ENCODE measurements at places on chromosomes 16 and 17.
A peak's percentile ranks its signal among the peaks of the same experiment; 100 is the strongest.

- no peak for DNase-seq
These were observed 120.7 kb upstream of the MAF start for GRCh38 chr16:79721270-79721669.

DNA sequence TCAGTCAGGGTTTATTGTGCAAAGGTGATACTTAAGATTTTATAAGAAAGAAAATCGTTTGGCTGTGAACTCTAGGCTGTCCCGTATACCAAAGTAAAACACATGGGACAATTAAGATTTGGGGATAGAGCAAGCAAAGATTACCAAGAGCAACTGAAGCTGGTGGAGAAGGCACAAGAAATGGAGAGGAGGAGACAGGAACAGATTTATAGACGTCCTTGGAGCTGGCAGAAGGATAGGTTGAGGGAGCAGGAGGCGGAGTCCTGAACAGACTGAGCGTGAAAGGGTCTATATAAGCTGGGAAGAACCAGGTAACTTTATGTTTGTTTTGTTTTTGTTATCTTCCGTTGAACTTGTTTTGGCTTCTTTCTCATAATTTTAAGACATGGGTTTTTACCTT lies 3.8 kb downstream of the TNRC6C start:
- no peak for DNase-seq

GRCh38 chr16:13864689-13865088 lies 55.3 kb upstream of the ERCC4 start:
- DNase-seq = no peak

GRCh38 chr17:82689077-82689476 lies 9.4 kb downstream of the RAB40B start:
- no peak for DNase-seq

DNA sequence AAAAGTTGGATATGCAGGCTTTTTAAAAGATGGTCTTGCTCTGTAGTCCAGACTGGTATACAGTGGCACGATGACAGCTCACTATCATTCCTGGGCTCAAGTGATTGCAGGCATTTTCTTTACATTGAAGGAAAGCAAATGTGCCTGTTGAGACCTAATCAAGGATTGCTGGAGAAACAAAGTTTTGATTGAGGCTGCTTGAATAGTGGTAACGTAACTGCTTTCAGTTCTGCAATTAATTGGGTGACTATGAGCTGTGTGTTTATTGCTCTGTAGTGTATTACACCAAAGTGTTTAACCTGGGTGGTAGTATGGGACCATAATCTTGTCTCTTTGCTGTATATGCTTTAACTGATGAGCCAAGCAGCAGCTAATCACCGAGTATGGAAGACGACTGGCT lies 2.3 kb downstream of the UBB start:
- DNase-seq = no peak

GRCh38 chr16:30473231-30474073 lies 910 bp downstream of the ITGAL start:
- peak; percentile 70 for DNase-seq

DNA sequence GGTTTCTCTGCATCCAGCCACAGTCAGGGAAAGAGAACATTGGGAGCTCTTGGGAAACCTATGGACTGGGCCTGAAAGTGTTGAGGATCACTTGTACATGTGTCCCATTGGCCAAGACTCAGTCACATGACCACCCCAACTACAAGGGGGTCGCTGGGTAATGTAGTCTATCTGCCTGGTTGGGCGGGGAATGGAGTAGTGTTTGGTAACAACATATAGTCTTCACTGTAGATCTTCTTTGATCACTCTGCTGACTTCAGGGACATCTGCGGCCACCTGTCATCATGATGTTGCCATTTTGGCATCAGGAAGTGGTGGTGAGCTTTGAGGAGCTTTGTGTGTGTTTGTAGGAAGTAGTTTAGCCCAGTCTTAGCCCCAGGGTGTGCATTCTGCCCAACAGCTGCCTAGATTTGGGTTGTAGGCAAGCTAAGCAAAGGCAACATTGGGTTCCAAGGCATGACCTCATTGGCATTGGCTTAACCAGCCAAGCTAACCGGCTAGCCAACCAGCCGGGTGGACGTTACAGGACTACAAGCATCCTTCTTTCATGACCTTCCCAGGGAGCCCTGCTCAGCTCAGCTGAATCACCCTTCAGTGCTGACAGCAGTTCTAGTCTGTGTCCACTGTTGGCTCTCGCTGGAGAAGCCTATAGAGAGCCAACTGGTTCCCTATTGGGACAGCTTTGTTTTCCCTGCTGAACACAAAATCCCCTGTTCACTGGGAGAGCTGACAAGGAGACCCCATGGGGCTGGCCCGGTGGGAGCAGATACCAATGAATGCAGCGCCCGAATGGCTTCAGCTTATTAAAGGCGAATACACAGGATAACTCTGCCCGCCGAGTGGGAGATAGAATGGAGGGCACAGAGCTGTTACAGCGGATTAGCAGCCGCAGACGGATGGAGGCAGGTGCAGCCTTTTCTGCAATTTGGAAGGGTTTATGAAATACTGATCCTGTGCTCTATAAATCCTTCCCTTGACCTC lies 178.6 kb downstream of the NTN1 start:
- DNase-seq = no peak

GRCh38 chr16:86919578-86920305 lies 341.4 kb downstream of the FOXL1 start:
- no peak for DNase-seq

- no peak for DNase-seq
These were observed 51.1 kb upstream of the NDRG4 start for GRCh38 chr16:58448890-58449289.

DNA sequence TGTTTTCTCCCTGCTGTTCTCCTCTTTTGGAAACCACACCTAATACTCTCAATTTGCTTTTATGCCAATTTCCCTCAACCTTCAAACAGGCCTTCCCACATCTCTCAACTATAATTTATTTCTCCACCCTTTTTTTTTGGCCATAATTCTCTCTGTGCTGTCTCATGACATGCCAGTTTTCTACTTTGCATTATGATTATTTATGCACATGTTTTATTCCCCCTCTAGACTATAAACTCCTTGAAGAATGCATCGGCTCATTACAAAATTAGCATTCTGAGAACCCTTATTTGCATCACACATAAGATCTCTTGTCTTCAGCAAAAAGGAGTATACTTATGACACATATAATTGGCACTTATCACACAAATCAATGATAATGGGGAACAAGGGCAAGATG lies 10.9 kb upstream of the LYRM9 start:
- no peak for DNase-seq

DNA sequence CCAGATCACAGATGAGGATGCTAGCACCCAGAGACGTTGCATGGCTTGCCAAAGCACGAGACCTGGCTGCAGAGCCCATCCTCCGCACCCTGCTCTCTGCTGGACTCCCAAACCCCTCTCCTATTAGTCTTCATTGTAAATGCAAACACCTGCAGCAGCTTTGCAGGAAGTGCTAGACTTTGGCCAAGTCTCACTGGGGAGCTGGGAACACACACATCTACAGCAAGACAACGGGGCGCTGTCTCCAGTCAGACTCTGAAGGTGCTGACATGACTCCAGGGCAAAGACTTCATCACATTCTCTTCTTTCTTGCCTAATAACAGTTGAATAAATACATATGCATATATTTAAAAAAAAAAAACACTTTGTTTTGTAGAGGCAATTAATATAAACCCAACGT lies 43.8 kb downstream of the CYTH1 start:
- no peak for DNase-seq

GRCh38 chr16:24516900-24517669 lies 22.3 kb upstream of the RBBP6 start:
- peak; percentile 71 for DNase-seq

- DNase-seq = no peak
These were observed 23.3 kb upstream of the CACNG4 start for GRCh38 chr17:66941249-66941648.

DNA sequence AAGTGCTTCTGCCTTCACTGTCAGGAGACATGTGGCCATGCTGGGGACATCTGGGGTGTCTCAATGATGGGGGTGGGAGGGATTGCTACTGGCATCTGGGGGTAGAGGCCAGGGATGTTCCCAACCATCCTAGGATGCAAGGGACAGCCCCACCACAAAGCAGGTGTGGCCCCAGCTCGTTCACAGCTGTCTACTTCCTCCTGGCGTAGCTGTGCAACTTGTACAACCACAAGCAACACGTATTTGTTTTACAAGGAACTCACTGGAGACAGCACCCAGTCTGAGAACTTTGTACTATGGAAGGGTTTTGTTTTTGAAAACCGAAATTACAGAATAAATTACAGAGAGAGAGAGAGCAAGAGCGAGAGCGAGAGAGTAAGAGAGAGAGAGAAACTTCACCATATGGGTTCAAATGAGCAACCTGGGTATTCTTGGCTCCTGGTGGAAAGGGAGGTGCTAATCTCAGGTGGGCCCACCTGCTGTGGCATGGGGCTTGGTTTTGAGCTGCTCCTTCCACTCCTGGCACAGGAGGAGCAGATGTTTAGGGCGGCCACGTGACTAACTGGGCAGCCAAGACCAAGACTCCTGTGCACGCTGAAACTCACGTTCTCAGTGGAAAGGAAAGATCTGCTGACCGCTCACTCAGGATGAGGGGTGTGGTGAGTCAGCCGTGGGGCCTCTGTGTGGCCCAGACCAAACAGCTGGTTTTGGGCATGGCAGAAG lies 17.5 kb upstream of the TNFRSF13B start:
- DNase-seq = no peak

- DNase-seq = no peak
These were observed 670.0 kb downstream of the MAF start for GRCh38 chr16:78930561-78930960.

Data from stimulated activated naive CD8-positive, alpha-beta T cell treated with anti-CD3 and anti-CD28 coated beads, Interleukin-15, amount 100 ng/mL, for 72 hours (primary cell).